ENCODE measurements at places on chromosomes 3 and 15.

DNA sequence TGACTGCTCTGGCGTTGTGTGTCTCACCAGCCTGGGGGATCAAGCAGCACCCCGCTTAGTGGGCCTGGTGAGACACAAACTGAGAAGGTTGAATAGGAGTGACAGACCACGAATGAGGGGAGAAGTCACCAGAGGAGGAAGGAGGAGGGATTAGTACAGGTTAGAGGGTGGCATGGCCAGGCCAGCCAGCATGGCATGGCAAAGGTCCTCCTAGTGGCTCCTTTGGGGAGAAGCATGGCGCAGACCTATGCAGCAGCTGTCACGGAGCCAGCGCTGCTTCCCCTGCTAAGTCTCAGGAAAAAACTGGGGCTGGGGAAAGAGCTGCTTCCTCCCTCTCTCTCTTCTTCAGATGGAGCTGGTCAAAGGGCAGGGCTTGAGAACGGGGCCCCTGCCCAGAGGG is 48.6 kb downstream of the ZDHHC3 start:
- DNase-seq: no peak

GRCh38 chr3:97884586-97885123 is 62.8 kb downstream of the CRYBG3 start:
- DNase-seq: no peak

DNA sequence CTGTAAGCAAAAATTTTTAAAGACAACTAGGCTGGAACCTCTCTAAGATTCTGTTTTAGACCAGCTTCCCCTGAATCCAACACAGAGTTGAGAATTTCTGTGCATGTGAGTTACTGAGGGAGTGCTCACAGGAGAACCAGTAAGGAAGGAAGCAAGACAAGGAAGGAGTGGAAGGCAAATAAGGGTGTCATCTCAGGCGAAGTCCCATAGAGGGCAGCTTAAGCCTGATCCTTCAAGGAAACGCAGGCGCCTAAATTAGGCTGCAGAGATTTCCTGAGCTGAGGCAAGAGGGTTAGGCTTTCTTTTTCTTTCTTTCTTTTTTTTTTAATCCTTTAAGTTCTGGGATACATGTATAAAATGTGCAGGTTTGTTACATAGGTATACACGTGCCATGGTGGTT is 36.2 kb upstream of the COL6A6 start:
- no peak for DNase-seq

DNA sequence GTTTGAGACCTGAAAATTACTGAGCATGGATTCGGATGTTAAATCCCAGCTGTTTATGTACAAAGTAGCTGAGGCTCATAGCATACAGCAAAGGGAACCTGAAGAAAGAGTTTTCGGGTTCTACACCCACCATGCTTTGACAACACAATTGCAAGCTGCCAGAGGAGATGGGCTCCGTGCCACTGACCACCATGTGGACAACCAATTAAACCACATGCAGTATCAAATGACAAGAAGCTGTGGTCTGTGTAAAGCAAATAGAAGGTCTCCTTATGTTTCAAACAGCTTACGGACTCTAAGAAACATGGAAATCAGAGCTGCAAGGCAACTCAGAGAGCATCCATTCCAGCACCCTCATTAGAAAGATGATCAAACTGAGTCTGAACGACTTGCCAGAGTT is 12.9 kb downstream of the GABRB3 start:
- no peak for DNase-seq

DNA sequence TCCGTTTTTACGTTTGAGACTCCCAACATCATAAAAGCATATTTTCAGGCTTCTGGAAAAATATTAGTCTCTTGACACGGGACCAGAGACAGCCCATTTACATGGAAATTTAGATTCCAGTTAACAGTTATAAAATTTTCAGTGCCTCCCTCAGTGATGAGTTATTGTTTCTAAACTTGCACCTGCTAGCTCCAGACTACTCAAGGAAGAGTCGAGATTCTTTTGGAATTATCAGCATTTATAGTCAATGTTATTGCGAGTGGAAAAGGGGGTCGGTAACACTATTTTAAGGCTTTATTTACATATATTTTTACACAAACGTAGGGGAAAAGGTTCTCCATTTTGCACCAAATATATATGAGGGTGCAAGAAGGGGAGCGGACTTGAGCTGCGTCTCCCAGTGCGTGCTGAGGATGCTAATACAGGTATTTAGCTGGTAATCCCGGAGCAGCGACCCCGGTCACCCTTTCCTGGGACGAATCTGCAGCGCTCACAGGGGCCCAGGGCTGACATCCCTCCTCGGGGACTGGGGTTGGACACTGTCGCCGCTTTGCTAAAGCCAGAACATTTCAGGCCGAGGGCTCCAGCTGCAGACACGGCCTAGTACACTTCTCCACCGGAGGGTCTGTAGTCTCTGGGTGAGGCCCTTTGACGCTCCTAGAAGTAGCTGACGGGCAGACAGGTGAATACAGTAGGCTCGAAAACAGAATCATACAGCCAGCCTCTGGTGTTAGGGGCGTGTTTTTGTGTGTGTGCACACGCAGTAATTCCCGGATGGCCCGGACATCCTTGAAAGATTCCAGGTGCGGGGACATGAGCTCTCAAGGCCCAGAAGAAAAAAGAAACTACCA is 729 bp upstream of the ZBTB11 start:
- no peak for DNase-seq

GRCh38 chr3:19002606-19003005 is 145.7 kb upstream of the KCNH8 start:
- no peak for DNase-seq

GRCh38 chr3:150913133-150913922 is 8.1 kb upstream of the MINDY4B start:
- no peak for DNase-seq

GRCh38 chr3:184439096-184439495 is 59.2 kb downstream of the CHRD start:
- no peak for DNase-seq

GRCh38 chr15:101128221-101129015 is 123.4 kb downstream of the CHSY1 start:
- DNase-seq: no peak

DNA sequence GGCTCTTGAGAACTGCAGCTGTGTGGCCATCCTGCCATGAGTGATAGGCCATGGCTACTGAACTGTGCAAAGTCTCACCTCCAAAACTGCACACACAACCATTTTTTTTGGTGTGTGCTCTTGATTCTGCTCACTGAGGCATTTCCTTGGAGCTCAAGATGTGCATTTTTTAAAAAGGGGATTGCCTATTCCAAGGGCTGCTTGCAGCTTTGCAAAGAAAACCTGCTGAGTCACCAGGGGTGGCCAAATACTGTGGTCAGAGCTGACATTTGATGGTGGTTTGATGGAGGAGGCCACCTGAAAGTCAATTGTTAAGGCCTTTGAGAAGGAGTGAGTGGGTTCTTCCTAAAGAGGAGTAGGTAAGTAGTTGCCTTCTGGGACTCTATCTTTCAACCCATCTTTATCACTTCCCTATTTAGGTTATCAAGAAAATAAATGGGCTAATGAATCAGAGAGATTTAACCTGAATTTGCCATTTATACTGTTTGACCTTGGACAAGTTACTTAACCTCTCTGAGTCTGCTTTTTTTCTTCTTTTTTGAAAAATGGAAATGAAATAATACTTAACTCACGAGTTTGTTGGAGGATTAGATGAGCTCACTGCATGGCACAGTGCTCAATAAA is 87.9 kb downstream of the CHST2 start:
- DNase-seq: no peak

DNA sequence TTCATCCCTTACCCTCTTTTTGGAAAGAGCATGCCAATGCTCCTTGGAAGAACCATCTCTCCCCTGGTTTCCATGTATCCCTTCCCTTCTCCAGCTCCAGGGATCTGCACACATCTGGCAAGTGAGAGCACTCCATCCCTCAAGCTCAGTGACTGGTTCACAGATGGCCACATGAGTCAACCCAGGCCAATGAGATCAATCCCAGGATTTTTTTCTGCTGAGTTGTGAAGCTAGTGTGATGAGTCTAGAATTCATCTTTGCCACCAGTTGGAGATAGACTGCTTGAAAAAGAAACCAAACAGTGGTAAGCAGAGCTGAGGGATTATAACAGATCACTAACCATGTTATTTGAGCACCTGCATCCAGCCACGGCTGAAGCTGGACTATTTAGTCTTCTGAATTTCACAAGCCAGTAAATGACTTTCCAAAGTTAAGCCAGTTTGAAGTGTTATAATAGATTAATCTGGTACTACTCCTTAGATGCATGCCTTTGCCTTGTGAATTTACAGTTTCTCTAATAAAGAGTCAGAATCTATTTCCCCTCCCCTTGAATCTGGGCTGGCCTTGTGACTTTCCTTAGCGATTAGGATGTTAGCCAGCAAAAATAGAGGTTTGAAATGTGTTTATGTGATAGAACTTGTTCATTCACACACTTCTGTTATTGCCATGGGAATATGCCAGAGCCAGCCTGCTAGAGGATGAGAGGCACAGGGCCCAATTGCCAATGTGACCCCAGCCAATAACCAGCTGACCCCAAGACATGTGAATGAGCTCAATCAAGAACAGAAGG is 159.8 kb downstream of the WNT5A start:
- no peak for DNase-seq

DNA sequence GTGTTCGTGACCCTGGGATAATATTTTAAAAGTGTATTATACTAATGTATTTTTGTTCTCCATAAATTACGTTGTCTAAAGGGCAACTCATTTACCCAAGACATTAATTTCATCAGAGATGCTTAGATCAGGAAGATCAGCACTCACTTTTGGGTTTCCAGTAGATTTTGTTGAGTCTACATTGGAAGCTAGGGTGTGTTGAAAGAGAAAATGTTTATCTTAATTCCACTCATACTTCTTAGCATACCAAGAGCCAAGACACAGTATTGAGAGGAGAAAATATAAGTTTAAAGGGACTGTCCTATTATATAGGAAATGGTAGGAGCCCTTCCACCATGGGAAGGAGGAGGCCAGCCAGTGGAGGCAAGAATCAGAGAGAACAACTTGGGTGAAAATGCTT is 412.9 kb upstream of the RGMA start:
- no peak for DNase-seq

DNA sequence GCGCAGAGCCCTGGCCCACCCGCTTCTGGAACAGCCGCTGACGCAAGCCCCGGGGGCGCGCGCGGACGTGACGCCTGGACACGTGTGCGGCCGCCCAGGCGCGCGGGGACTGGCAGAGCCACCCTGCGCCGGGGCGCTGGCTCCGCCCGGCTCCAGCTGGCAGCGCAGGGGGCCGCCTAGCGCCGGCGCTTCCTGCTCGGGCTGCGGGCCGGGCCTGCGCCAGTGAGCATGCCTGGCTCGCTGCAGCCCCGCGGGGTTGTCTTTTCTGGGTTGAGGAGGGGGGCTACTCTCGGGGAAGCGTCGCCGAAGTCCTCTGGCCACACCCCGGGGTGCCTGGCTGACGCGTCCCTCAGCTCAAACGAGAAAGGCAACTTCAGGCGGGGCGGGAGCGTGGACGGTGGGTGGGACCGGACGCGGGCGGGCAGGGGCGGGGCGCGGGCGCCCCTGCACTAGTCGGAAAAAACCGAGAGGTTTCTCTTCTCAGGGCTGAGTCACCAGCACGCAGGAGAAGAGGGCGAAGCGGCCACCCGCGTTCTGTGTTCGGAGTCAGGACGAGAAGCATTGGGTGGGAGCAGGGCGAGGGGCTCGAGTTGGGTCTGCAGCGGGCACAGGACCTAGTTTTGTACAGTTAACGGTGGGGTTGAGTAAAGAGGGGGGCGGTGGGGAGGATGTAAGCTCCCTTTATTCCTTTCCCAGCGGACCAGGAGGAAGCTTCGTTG is at the start of gene SIAH2:
SIAH2 (minus strand) TSS at position 48 of the 719 bp plus-strand sequence. CDS start 320 bp downstream, outside the sequence.
- DNase-seq: peak; percentile 91

GRCh38 chr3:178420033-178420432 is 116.2 kb upstream of the KCNMB2 start:
- DNase-seq: no peak

GRCh38 chr3:62497156-62497555 is 123.8 kb upstream of the FEZF2 start:
- DNase-seq: no peak

GRCh38 chr3:16402451-16402850 is 111.0 kb downstream of the RFTN1 start:
- DNase-seq: no peak

DNA sequence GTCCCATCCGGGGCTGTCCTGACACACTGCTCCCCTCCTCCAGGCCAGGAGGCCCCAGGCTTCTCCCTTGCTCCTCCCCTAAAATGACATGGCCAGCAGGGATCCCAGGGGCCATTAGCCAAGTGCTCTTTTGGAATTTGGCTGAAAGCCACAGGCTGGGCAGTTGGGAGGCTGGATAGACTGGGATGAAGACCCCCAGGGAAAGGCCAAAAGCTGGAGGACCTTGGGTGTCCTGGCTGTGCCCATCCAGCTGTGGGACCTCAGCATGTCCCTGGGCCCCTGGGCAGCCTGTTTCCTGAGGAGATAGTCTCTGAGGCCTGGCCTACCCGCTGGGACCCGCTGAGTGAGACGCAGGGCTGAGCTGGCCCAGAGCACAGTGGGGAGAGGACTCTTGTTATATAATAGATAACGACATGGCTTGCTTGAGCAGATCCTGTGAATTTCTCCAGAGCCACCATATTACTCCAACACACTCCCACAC is 5.7 kb upstream of the PDE8A start:
- DNase-seq: no peak

DNA sequence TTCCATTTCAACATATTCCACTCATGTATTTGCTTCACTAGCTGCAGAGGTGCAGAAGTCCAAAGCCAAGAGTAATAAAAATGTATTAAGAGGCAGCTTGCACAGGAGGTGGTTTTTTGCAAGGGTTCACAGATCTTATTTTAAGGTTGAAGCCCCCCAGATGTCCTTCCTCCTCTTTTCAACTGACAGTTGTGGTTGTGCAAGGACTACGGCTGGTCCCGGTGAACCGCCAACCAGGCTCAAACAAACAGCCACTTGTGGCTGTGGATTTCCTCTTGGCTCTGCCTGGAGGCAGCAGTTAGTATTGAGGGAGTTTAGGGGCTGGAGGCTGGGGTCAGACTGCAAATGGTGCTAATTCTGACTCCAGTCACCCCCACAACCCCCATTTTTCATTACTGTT is 240.7 kb upstream of the TBC1D5 start:
- no peak for DNase-seq

- DNase-seq: no peak
These were observed 302.8 kb upstream of the IL12A start for GRCh38 chr3:159685801-159686200.

DNA sequence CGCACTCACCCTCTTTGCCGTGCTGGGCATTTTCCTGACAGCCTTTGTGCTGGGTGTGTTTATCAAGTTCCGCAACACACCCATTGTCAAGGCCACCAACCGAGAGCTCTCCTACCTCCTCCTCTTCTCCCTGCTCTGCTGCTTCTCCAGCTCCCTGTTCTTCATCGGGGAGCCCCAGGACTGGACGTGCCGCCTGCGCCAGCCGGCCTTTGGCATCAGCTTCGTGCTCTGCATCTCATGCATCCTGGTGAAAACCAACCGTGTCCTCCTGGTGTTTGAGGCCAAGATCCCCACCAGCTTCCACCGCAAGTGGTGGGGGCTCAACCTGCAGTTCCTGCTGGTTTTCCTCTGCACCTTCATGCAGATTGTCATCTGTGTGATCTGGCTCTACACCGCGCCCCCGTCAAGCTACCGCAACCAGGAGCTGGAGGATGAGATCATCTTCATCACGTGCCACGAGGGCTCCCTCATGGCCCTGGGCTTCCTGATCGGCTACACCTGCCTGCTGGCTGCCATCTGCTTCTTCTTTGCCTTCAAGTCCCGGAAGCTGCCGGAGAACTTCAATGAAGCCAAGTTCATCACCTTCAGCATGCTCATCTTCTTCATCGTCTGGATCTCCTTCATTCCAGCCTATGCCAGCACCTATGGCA is 41.1 kb upstream of the CSTA start:
- no peak for DNase-seq

- DNase-seq: no peak
These were observed 18.9 kb upstream of the CSPG4 start for GRCh38 chr15:75731248-75732151.
